Activated CD4-positive, alpha-beta memory T cell treated with anti-CD3 and anti-CD28 coated beads for 36 hours (primary cell): ENCODE measurements at places on chromosomes 5 and 9. TPM values are rescaled to one million over a fixed set of nuclear protein-coding genes. Genes with fewer than 3 reads are reported as not detected.

DNA sequence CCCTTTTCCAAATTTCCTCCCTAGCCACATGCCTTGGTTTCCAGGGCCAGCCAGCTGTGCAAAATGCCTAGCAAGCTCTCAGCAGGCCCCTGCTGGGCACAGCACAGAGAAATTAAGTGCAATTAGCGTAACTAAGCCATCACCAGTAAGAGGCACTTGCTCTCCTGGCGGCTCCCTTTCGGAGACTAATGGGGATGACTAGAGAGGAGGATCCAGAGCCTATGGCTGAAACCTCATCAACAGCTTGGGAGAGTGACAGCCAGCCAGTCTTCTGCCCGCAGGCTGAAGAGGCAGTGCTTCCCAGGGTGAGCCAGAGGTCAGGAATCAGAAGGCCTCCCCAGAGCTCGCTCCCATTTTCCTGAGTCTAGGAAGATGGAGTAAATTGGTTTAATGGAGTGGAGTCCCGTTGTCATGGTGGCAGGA, 108.4 kb downstream of the KCNIP1 start:
- H3K27me3 ChIP-seq, result peaks cover 7% of the 10 kb centered on the region
- no peaks in the 10 kb centered on the region for H3K4me1 ChIP-seq
- H3K36me3 ChIP-seq, result no peaks in the 10 kb centered on the region
- DNase-seq, result no peak
- no peak overlapping the region for H3K27ac ChIP-seq

- no peaks in the 10 kb centered on the region for H3K4me1 ChIP-seq
- H3K27ac ChIP-seq, result no peak overlapping the region
- peaks cover 3% of the 10 kb centered on the region for H3K36me3 ChIP-seq
- no peak overlapping the region for H3K4me3 ChIP-seq
- no peaks in the 10 kb centered on the region for H3K27me3 ChIP-seq
These were observed 168.9 kb downstream of the CRB2 start for GRCh38 chr9:123524866-123525265.

DNA sequence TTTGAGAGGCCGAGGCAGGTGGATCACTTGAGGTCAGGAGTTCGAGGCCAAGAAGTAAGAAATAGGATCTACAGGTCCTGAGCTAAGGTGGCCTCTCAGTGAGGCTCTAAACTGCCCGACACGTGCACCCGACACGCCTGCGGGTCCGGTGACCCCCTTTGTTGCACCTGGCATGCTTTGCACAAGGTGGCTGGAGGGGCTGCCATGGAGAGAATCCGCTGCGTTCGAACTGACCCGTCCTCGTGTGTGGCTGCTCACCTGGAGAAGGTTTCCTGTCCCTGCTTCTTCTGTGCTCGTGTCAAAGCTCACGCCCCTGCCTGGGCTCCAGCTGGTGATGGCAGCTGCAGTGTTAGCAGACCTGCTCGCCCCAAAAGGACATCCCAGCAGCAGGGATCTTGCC, 5.7 kb upstream of the OLFM1 start:
- H3K36me3 ChIP-seq, result no peaks in the 10 kb centered on the region
- H3K27me3 ChIP-seq, result peaks cover 32% of the 10 kb centered on the region
- no peak for DNase-seq
- peaks cover 3% of the 10 kb centered on the region for H3K4me1 ChIP-seq
- no peak overlapping the region for H3K27ac ChIP-seq
- no peak overlapping the region for H3K4me3 ChIP-seq

DNA sequence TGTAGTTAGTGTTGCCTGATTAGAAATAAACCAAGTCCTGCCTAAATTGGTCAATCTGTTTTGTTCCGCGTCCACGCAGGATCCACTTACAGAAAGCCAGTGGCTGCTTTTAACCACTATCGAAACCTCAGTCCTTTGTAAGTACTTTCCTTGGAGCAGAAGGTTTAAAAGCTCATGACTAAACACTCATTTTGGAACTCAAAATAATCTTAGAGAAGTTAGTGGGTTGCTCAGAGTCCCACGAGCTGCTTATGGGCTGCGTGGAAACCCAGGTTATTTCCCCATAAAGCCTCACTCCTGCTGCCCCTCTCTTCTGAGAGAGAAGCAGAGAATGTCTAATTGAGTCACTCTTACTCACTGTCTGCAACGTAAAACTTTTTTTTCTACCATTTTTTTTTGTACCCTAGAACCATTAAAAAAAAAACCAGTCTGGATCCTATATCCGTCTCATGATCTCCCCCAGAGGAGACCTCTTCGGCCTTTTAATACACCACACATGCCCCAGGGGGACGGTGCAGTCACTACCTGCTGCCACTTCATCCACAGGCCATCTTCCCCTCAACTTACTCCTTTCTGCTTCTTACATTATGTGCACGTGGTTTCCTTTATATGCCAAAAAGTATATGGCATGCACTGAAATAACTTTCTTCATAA, 7.6 kb downstream of the BASP1 start:
- H3K36me3 ChIP-seq, result no peaks in the 10 kb centered on the region
- H3K4me1 ChIP-seq, result no peaks in the 10 kb centered on the region
- no peak overlapping the region for H3K27ac ChIP-seq
- H3K27me3 ChIP-seq, result peaks cover 21% of the 10 kb centered on the region
- H3K4me3 ChIP-seq, result no peak overlapping the region
- no peak for DNase-seq

DNA sequence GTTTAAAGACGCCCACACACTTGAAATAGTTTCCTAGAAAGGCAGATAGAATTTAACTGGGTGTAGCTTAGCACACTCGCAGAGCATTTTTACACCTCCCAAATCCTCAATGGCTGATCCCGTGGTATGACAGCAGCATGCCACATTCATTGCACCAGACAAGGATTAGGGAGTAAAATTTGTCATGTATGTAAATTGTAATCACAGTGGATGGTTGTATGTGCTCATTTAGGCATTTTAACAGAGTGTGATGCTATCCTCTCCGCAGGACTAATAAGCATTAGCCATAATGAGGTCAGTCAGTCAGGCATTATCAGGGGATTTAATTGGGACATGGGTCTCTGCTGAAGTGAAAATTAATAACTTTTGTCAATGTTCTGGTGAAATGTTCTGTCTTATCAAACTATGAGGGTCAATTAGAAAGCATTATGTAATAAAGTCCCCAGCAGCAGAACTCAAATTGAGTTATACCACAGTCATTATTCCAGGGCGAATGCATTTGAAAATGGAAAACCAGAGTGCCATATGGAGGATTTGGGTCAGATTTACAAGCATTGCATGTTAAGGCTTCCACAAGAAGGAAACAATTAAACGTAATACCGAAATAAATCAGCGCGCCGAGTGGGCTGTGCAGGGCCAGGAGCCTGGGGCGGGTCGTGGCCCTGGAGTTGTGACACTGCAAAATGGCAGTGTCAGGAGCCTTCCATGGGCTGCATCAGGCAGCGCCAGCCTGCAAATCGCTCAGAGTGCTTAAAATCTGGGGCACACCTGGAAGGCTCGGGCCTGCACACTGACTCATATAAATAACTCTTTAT, 602.2 kb downstream of the BNC2 start:
- no peaks in the 10 kb centered on the region for H3K27me3 ChIP-seq
- H3K4me1 ChIP-seq, result no peaks in the 10 kb centered on the region
- no peak overlapping the region for H3K4me3 ChIP-seq
- no peaks in the 10 kb centered on the region for H3K36me3 ChIP-seq
- no peak overlapping the region for H3K27ac ChIP-seq
- no peak for DNase-seq

CEL gene
- 0.88 TPM for total RNA-seq

DNA sequence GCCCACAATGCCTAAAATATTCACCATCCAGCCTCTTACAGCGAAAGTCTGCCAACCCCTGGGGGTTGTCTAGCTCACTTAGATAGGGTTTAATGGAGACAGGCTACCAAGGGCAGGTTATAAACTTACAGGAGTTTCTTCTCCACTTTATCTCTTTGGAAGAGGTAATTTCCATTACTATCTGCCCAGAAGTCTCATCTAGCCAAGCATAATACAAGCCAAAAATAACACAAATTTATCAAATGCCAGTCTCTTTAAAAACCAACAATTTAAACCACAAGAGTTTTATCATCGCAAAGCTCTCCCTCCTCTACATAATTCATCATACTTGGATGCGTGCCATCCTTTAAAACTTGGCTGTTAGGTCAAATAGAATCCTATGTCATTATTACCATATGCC, 6.2 kb downstream of the RBM22 start:
- no peak overlapping the region for H3K4me3 ChIP-seq
- H3K4me1 ChIP-seq, result no peaks in the 10 kb centered on the region
- no peak overlapping the region for H3K27ac ChIP-seq

- DNase-seq, result no peak
- peaks cover 12% of the 10 kb centered on the region for H3K27me3 ChIP-seq
These were observed 1.1 kb downstream of the PLK2 start for GRCh38 chr5:58458743-58459145.
